ENCODE measurements at places on chromosomes 11 and 22. TPM values are rescaled to one million over a fixed set of nuclear protein-coding genes. Genes with fewer than 3 reads are reported as not detected.

The TLCD5 gene
- total RNA-seq = 2.6 TPM

The SMDT1 gene
- total RNA-seq = 8.6 TPM

The POLDIP3 gene
- 33.3 TPM for total RNA-seq

The RASD2 gene
- not detected for total RNA-seq

The HIRA gene
- total RNA-seq = 7.7 TPM

The EFCAB6 gene
- total RNA-seq = 0.50 TPM

The MS4A7 gene
- not detected for total RNA-seq

The SMIM38 gene
- total RNA-seq = 0.38 TPM

The MCM5 gene
- total RNA-seq = 181 TPM

The TYMP gene
- total RNA-seq = 12.6 TPM

The ZFTA gene
- 29.5 TPM for total RNA-seq

The PATE2 gene
- total RNA-seq = 0.50 TPM

The MMP13 gene
- total RNA-seq = not detected

The RBMXL2 gene
- not detected for total RNA-seq

The BCL2L13 gene
- 55.9 TPM for total RNA-seq

The GPR83 gene
- total RNA-seq = not detected

Data from SJSA1 (cell line).